ENCODE measurements at places on chromosomes 6 and 20.

GRCh38 chr20:62663145-62664018 lies 21.1 kb downstream of the SLCO4A1 start:
- DNase-seq = no peak

GRCh38 chr6:131778169-131778568 lies 29.7 kb upstream of the ENPP1 start:
- DNase-seq = no peak

DNA sequence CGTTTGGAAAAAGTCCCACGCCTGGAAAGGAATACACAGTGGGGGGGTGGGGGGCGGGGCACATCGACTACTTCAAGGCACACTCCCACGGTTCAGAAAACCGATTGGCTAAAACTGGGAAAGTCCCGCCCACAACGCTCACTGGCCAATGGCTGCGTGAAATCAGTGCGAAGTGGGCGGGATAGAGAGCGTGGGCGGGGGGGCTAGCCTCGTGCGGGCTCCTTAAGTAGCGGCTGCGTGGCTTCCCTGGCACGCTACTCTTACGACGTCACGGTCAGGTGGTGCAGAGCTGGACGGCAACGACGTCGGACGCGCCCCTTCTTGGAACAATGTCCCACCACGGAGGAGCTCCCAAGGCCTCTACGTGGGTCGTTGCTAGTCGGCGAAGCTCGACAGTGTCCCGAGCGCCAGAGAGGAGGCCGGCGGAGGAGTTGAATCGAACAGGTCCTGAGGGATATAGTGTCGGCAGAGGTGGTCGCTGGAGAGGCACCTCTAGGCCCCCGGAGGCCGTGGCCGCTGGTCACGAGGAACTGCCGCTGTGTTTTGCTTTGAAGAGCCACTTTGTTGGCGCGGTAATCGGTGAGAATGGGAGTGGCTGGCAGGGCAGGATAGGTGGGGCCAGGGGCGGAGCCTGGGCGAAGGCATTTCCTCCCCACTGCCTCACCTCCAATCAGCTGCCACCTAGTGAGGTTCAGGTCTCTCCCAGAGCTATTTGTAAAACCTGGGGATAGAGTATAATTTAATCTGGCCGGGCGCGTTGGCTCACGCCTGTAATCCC lies at the start of gene DDX43:
Gene DDX43 (plus strand): TSS at position 252 of the 778 bp plus-strand sequence. CDS start 78 bp downstream, at position 330.
- DNase-seq = peak; percentile 21

- DNase-seq = no peak
Observed at GRCh38 chr6:20704325-20705025, 170.2 kb downstream of the CDKAL1 start.

DNA sequence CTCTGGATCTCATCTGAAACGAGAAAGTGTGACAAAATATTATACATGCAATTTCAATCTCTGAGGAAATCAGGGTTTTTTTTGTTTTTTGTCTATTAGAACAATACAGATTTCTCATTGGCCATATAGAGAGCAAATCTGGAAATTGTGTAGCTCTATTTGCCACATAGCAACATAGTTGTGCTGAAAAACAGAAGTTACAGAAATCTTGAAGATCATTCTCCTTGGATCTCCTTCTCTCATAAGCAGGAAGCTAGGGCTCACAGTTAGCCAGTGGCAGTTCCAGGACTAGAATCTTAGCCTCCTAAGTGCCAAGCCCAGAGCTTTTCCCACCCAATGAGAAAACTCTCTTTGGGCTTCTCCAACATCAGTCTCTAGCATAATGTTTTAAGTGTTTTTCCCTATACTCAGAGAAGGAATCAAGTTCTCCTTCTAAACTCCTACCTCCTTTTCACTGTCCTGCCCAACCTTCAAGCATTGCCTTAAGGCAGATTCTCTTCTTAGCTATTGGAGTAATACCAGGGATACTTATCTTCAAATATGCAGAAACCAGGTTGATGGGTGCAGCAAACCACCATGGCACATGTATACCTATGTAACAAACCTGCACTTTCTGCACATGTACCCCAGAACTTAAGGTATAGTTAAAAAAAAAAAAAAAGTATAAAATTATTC lies 211.6 kb downstream of the ALDH8A1 start:
- no peak for DNase-seq

- no peak for DNase-seq
Observed at GRCh38 chr20:47758517-47759450, 26.5 kb downstream of the SULF2 start.

- DNase-seq = no peak
Observed at GRCh38 chr6:22098601-22099031, 198.2 kb downstream of the PRL start.

- no peak for DNase-seq
Observed at GRCh38 chr6:53333439-53334408, 15.0 kb downstream of the ELOVL5 start.

DNA sequence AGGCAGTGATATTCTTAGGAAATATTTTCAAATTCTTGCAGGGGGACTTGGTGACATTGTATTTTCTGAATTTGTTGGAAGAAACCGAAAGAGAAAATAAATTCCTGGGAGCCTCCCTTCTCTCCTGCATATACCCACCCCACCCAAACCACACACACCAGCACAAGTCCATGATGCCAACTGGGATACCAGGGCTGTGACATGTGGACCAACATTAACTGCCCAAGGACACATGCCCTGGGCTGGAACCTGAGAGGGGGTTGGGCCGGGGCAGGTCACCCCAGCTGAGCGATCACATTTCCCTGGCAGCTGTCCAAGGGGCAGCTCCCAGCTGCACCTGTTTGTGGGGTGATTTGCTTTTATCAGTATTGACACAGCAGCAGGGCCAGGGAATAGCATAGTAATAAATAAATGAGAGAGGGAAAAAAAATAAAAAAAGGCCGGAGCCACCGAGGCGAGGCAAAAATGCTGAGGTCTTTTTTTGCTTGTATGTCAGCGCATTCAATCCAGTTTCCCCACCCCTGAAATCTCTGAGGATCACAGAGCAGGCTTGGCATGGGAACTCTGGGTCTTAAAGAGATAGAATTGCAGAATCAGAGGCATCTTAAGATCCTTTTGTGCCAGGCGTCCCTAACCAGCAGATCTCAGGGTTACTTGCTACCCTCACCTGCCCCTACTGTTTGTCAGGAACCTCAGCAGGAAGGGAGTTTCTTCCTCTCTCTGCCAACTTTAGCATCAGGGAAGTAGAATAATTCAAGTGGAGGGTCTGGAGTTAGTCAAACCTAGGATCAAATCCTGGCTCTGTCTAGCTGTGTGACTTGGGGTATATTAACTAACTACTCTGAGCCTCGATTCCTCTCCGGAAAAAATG lies 66.5 kb upstream of the PIM1 start:
- no peak for DNase-seq

GRCh38 chr6:149988550-149989346 lies 25.0 kb downstream of the ULBP1 start:
- no peak for DNase-seq

- DNase-seq = no peak
Observed at GRCh38 chr6:106177786-106178185, 91.7 kb downstream of the PRDM1 start.

GRCh38 chr20:2688041-2688591 lies 4.5 kb upstream of the EBF4 start:
- peak; percentile 77 for DNase-seq

DNA sequence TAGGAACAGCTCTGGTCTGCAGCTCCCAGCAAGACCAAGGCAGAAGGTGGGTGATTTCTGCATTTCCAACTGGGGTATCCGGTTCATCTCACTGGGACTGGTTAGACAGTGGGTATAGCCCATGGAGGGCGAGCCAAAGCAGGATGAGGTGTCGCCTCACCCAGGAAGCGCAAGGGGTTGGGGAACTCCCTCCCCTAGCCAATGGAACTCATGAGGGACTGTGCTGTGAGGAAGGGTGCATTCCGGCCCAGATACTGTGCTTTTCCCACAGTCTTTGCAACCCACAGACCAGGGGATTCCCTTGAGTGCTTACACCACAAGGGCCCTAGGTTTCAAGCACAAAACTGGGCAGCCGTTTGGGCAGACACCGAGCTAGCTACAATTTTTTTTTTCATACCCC lies 21.8 kb downstream of the HDDC2 start:
- peak; percentile 13 for DNase-seq

DNA sequence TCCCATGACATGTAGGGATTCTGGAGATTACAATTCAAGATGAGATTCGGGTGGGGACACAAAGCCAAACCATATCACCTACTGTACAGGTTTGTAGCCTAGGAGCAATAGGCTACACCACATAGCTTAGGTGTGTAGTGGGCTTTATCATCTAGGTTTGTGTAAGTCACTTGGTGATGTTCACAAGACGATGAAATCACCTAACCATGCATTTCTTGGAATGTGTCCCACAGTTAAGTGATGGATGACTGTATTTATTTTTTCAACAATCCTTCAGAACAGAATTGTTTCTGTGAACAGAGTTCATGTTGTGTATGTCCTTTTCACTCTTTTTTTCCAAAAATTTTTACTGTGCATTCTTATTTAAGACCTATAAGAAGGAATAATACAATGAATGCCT lies 76.1 kb downstream of the DTD1 start:
- no peak for DNase-seq

- no peak for DNase-seq
Observed at GRCh38 chr6:75926293-75927168, 145.9 kb downstream of the IMPG1 start.

GRCh38 chr6:13415283-13415682 lies 72.1 kb downstream of the GFOD1 start:
- DNase-seq = no peak

GRCh38 chr6:135557582-135557981 lies 60.0 kb upstream of the AHI1 start:
- no peak for DNase-seq

DNA sequence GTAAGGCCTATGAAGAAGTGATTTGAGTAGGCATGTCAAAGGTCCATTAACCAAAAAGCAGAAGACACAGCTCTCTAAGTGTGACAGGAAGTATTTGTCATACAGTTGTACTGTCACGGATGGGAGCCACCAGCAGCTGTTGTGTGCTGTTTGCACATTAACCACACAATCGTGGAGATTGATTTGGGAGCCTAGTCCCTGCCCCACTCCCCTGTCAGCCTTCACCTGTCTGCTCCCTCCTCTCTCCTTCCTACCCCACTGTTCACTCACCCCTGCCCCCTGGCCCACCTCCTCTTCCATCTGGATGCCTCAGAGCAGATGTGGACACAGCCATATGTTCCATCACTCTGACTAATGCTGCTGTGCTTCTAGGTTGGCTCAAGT lies 124.7 kb upstream of the SPACA1 start:
- peak; percentile 53 for DNase-seq

DNA sequence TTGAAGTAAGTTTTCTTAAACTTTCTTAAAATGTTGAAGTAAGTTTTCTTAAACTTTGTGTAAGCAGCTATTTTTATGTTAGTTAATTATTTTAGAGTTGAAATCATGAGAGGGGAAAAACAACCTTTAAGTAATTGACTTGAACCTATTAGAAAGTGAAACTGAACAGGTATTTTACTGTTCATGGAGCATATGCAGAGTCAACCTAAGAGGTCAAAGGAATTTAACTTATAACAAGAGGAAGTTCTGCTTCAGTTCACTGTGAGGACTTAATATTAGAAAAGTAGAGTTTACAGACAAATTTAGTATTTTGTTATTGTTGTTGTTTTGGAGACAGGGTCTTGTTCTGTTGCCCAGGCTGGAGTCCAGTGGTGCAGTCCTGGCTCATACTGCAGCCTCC lies 38.0 kb downstream of the CDYL start:
- no peak for DNase-seq

- no peak for DNase-seq
Observed at GRCh38 chr6:144657691-144658090, 372.6 kb downstream of the UTRN start.

- DNase-seq = no peak
Observed at GRCh38 chr6:20605061-20605460, 70.8 kb downstream of the CDKAL1 start.

DNA sequence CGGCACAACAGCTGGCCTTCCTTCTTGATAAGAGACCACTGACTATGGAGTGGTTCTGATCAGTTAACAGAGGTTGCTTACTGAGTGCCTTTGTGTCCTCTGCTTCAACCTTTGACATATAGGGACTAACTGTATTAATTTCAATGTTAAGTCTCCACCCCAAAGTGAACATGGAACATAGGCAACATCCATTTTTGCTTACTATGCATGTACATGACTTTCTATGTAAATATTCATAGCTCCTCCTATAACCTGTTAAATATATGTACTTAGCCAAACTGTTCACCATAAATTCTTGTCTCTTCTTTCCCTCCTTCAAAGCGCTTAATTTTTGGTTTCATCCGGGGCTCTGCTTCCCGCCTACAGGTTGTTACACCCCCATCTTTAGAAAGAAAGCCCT lies 334.8 kb downstream of the EPM2A start:
- DNase-seq = no peak

DNA sequence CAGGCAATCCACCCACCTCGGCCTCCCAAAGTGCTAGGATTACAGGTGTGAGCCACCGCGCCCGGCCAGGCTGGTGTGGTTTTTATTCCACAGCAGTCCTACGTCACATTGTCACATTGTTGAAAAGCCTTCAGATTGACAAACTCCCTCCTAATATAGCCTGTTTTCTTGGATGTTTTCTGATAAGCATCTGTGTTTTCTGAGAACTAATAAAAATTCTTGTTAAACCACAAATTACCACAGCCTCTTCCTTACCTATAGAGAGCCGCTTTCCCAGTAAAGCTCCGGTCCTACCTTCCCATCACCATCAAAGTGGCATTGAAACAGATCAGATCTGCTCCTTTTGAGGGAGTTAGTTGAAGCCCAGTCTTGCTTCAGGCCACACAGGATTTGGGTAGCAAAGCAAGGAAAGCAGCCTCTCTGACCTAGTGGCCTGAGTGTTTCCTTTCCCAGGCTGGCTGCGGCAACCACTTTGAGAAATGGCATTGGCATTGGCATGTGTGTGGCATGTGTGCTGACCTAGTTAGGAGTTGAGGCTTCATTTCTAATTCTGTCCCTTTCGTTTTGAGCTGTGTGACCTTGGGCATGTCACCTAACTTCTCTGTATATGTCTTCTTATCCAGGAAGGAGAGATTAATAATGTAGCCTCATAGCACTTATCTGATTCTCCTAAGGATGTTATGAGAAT lies 1.7 kb upstream of the PKIG start:
- DNase-seq = peak; percentile 32

- DNase-seq = no peak
Observed at GRCh38 chr6:107815846-107816245, 8.3 kb downstream of the SCML4 start.

DNA sequence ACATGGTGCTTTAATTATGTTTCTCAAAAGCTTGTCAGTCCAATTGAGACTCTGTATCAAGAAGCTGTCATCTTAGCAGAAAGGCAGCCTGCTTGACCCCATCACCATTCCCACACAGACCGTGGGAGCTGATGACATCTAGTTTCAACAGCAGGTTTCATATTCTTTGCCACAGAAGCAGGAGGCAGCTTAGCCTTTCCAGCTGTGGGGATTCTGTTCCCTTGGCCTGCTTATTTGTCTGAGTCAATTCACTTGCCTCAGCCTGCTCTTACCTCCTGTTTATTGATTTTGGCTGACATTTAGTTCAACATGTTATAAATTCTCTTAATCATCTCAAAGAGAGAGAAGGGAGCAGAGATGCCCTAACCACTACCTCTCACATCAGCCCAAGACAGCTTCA lies 527.7 kb downstream of the ADGRB3 start:
- no peak for DNase-seq

- no peak for DNase-seq
Observed at GRCh38 chr6:132843316-132844035, 29.1 kb downstream of the RPS12 start.

- DNase-seq = no peak
Observed at GRCh38 chr6:34052918-34053608, 92.8 kb downstream of the GRM4 start.

GRCh38 chr6:7554533-7555275 lies 13.2 kb downstream of the DSP start:
- DNase-seq = no peak

Measured in activated CD4-positive, alpha-beta T cell treated with anti-CD3 and anti-CD28 coated beads, Interleukin-2, Interleukin-4, amounts not matched to agents 100 ng/mL and 50 ng/mL, durations not matched to agents 16 hours and 8 hours (primary cell).